ENCODE measurements at places on chromosomes 11 and 22. TPM values are rescaled to one million over a fixed set of nuclear protein-coding genes. Genes with fewer than 3 reads are reported as not detected.

- peak overlapping the region; percentile 99 for H3K4me3 ChIP-seq
- no peaks in the 10 kb centered on the region for H3K27me3 ChIP-seq
- peaks cover 12% of the 10 kb centered on the region for H3K4me1 ChIP-seq
- peaks cover 38% of the 10 kb centered on the region for H3K36me3 ChIP-seq
These were observed 720 bp downstream of the PACS1 start for GRCh38 chr11:66070604-66071380.

GRCh38 chr11:19268909-19269308 lies 28.2 kb upstream of the E2F8 start:
- no peaks in the 10 kb centered on the region for H3K4me1 ChIP-seq
- H3K4me3 ChIP-seq = no peak overlapping the region
- H3K27me3 ChIP-seq = peaks cover 26% of the 10 kb centered on the region
- no peak overlapping the region for H3K27ac ChIP-seq
- no peaks in the 10 kb centered on the region for H3K36me3 ChIP-seq

GRCh38 chr11:111327908-111328624 lies 29.7 kb downstream of the POU2AF3 start:
- H3K4me3 ChIP-seq = no peak overlapping the region
- H3K36me3 ChIP-seq = no peaks in the 10 kb centered on the region
- DNase-seq = no peak
- H3K4me1 ChIP-seq = peaks cover 7% of the 10 kb centered on the region
- no peak overlapping the region for H3K27ac ChIP-seq

- DNase-seq = no peak
- no peaks in the 10 kb centered on the region for H3K4me1 ChIP-seq
- no peaks in the 10 kb centered on the region for H3K36me3 ChIP-seq
- H3K27ac ChIP-seq = no peak overlapping the region
These were observed 10.2 kb downstream of the C11orf96 start for GRCh38 chr11:43952401-43953342.

OR52E8 gene
- not detected for polyA plus RNA-seq

BTBD18 gene
- not detected for polyA plus RNA-seq

Measured in IMR-90 (cell line).